ENCODE measurements at places on chromosomes 7 and 10. TPM values are rescaled to one million over a fixed set of nuclear protein-coding genes. Genes with fewer than 3 reads are reported as not detected.

The MMS19 gene
- polyA plus RNA-seq = 47.6 TPM

The ZNF735 gene
- not detected for polyA plus RNA-seq

DNA sequence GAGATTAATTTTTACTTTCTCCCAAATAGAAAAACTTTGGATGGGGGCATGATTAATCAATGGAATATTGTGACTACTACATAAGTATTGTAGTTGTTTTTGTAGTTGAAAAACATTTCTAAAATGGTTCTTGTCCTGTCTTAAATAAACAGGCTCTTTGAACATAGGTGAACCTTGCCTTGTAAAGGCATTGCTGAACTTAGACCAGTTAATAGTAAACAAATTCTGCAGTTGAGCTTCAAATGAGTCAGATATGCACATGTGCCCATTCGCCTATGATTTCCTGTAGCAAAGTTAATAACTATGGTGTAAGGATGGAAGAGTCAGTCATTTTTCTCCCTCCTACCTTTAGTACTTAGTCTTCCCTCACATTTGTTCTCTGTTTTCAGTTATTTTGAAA lies 22.6 kb downstream of the CUTC start:
- no peaks in the 10 kb centered on the region for H3K27me3 ChIP-seq
- H3K4me3 ChIP-seq = no peak overlapping the region
- peaks cover 5% of the 10 kb centered on the region for H3K36me3 ChIP-seq
- H3K27ac ChIP-seq = no peak overlapping the region

- no peaks in the 10 kb centered on the region for H3K36me3 ChIP-seq
- peaks cover 8% of the 10 kb centered on the region for H3K27me3 ChIP-seq
- peaks cover 32% of the 10 kb centered on the region for H3K4me1 ChIP-seq
- H3K27ac ChIP-seq = no peak overlapping the region
- no peak overlapping the region for H3K4me3 ChIP-seq
Measured at GRCh38 chr10:132535065-132535651, 2.4 kb upstream of the INPP5A start.

GRCh38 chr10:129107525-129107924 lies 359.5 kb upstream of the MGMT start:
- no peak overlapping the region for H3K4me3 ChIP-seq
- H3K4me1 ChIP-seq = no peaks in the 10 kb centered on the region
- H3K36me3 ChIP-seq = no peaks in the 10 kb centered on the region
- no peaks in the 10 kb centered on the region for H3K27me3 ChIP-seq
- no peak for DNase-seq

DNA sequence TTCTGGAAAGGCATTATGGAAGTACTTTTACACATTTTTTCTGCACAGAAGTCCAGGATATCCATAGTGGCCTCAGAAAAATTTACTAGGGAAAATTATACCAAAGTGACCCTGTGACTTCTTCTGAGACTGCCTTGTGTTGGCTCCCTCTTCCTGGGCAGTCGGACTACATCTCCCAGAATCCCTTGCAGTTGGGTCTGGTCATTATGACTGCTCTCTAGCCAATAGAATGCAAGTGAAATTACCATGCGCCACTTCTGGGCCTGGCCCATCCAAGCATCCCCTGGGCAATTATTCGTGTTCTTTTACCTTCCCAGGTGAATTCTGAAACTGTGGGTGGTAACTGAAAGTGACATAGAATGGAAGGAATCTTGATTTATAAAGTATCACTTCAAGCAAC lies 430.9 kb downstream of the ACTR3B start:
- DNase-seq = no peak
- H3K4me3 ChIP-seq = no peak overlapping the region
- no peaks in the 10 kb centered on the region for H3K27me3 ChIP-seq

The TRPV5 gene
- polyA plus RNA-seq = not detected

DNA sequence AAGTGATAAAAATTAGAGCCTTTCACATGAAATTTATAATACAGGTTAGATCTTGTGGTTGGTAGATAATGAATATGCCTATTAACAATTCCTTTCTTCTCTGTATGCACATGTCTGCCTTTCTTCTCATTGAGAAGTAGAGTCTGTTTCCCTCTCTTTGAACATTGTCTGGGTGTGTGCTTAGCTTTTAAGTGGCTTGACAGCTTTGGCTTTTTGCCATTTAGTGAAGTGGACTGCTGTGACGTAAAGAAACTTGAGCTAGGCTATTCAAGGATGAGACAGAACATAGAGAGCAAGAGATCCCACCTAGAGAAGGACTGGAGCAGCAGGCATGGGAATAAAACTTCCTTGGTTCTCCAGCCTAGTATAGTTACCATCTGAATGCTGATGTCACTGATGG lies 996.7 kb upstream of the CELF2 start:
- DNase-seq = no peak
- no peaks in the 10 kb centered on the region for H3K36me3 ChIP-seq
- no peak overlapping the region for H3K4me3 ChIP-seq
- no peaks in the 10 kb centered on the region for H3K27me3 ChIP-seq
- H3K4me1 ChIP-seq = no peaks in the 10 kb centered on the region

The FOXP2 gene
- 4.3 TPM for polyA plus RNA-seq

GRCh38 chr7:70188901-70189650 lies 590.8 kb downstream of the AUTS2 start:
- no peaks in the 10 kb centered on the region for H3K36me3 ChIP-seq
- no peak overlapping the region for H3K4me3 ChIP-seq
- H3K27ac ChIP-seq = no peak overlapping the region
- no peaks in the 10 kb centered on the region for H3K4me1 ChIP-seq
- H3K27me3 ChIP-seq = peaks cover 2% of the 10 kb centered on the region
- DNase-seq = no peak

The CPA5 gene
- polyA plus RNA-seq = 1.3 TPM
